ENCODE measurements at places on chromosomes 5 and 9. TPM values are rescaled to one million over a fixed set of nuclear protein-coding genes. Genes with fewer than 3 reads are reported as not detected.

Gene SPARC
- total RNA-seq, result 20.5 TPM

Gene SH2D3C
- total RNA-seq, result 0.12 TPM

Gene TMC1
- 0.03 TPM for total RNA-seq

Gene NSG2
- total RNA-seq, result 0.05 TPM

Gene C5orf22
- total RNA-seq, result 12.9 TPM
